ENCODE measurements at places on chromosomes 12 and 14.
A peak's percentile ranks its signal among the peaks of the same experiment; 100 is the strongest.

GRCh38 chr12:116552773-116553373 lies 6.3 kb upstream of the MAP1LC3B2 start:
- DNase-seq: no peak

GRCh38 chr12:111434049-111434448 lies 28.3 kb downstream of the SH2B3 start:
- DNase-seq: no peak

GRCh38 chr12:47834199-47834903 lies 14.6 kb upstream of the HDAC7 start:
- no peak for DNase-seq

GRCh38 chr12:111034886-111035577 lies 114.7 kb upstream of the MYL2 start:
- DNase-seq: no peak

GRCh38 chr14:76428611-76429010 lies 52.7 kb downstream of the ESRRB start:
- DNase-seq: no peak

DNA sequence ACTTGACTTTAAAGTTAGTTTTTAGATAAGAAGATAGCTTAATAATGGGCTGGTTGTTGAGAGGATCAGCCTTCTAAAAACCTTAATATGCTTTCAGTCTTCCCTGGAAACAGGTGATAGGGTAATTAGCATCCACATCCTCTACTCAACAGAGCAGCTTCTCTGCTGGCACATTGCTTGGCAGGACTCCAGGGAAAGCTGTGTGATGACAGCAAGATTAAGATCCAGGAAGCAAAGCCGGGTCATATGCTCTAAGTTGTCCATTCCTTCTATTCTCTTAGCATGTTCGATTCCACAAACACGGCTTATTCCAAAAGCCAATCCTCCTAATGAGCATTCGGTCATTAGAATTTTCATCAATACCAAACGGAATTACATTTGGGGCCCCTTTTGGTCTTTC lies 87.0 kb downstream of the HMGA2 start:
- DNase-seq: no peak

DNA sequence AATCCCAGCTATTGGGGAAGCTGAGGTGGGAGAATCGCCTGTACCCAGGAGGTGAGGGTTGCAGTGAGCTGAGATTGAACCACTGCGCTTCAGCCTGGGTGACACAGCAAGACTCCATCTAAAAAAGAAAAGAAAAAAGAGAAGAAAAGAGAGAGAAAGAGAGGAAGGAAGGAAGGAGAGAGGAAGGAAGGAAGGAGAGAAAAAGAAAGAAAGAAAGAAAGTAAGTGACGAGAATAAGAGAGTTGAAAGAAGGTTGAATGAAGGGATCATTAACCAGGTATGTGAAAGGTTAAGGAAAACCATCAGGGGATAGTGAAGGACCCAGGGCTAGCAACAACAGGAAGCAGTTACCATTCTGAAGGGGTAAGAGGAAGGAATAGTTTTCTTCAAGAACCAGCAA lies 4.2 kb upstream of the DTD2 start:
- no peak for DNase-seq

- DNase-seq: peak; percentile 27
These were observed 1.1 kb downstream of the GPHN start for GRCh38 chr14:66508846-66509621.

GRCh38 chr12:93225094-93225493 lies 152.6 kb upstream of the NUDT4 start:
- no peak for DNase-seq

- DNase-seq: no peak
These were observed 6.7 kb downstream of the GLTP start for GRCh38 chr12:109873653-109874052.

GRCh38 chr14:64841121-64841651 lies 38.5 kb downstream of the SPTB start:
- no peak for DNase-seq

GRCh38 chr14:51157012-51157411 lies 62.1 kb upstream of the TRIM9 start:
- DNase-seq: no peak

DNA sequence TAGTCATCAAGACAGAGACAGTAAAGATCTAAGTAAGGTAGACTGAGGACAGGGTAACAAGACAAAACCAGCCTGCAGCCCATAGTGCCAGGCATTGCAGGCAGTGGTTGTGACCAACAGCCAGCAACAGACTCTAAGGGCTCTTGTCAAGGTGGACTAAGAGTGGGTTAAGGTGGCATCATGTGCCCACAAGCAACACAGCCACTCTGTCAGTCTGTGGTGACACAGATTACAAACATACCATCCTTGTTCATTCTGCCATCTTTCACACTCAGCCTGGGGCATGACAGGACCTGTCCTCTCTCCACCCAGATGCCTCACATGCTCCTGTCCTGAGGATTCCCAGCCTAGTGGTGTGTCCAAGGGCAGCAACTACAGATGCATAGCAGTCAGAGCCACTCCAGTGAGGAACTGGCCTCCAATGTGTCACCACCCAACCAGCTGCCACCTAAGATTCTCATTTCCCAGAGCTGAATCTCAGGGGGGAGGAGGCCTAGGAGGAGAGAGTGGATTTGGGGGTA lies 28.3 kb downstream of the VDR start:
- no peak for DNase-seq

DNA sequence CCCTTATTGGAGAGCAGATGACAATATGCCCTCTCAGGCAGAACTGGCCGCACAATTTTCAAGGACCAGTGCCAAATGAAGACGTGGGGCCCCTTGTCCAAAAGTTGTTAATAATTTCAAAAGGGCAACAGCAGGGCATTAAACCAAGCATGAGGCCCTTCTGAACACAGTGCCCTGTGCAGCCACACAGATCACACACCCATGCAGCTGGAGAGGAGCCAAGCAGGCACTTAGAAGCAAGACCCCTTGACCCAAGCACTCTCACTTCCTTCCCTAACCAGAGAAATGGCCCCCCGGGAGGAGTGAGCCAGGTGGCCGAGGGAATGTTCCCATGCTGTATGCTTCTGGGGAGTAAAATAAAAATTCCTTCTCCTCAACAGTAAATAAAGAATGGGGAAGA lies 114.0 kb upstream of the TMPO start:
- no peak for DNase-seq

- DNase-seq: no peak
These were observed 57.6 kb downstream of the CCDC59 start for GRCh38 chr12:82300611-82301010.

DNA sequence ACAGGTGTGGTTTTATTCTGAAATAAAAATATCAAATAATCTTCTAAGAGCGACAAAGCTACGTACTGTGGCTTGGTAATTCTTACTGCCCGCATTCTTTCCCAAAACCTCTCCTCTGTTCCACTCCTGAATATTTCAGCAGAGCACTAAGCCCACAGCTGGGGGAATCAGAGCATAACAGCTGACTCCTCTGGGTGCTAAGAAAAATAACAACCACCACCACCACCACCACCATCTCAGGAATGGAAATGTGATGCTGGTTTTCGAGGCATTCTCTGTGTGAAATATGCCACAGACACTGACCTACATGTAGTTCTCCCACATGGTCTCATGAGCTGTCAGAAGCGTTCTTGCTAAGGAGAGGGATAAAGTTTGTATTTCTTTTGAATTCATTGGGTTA lies 183.7 kb downstream of the BMP4 start:
- DNase-seq: no peak

- no peak for DNase-seq
These were observed 506 bp upstream of the TBX5 start for GRCh38 chr12:114406316-114406983.

DNA sequence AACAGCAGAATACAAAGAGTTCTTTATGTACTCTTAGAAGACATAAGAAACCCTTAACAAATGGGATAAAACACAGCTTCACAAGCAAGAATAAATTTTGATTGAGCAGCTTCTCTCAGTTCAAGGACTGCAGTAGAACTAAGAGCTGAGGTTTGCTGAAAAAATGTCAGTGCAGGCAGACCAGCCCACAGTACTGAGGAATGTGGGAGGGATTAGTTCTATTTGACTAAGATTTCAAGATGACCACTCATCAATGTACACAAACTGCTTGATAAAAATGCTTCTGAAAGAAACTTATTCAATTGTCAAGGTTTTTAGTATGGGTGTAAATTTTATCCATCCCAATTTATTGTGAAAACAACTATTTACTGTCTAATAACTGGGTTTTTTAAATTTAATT lies 138.4 kb downstream of the SEC23A start:
- DNase-seq: no peak

DNA sequence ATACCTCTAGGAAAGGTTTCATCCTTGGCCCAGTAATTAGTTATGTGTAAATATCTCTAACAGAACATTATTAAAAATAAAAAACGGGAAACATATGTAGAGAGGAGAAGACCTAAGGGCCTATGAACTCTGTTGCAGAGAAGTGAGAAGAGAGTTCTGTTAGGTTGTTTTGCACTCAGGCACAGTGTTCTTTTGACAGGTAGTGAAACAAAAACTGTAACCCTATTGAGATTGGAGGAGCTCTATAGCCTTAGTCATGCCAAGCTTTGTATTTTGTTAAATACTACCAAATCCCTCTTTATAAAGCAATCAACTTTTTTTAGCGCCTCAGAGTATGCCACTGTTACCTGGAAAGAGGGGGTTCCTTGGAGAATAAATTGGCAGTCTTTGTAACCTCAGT lies 77.6 kb downstream of the CNTN1 start:
- no peak for DNase-seq

DNA sequence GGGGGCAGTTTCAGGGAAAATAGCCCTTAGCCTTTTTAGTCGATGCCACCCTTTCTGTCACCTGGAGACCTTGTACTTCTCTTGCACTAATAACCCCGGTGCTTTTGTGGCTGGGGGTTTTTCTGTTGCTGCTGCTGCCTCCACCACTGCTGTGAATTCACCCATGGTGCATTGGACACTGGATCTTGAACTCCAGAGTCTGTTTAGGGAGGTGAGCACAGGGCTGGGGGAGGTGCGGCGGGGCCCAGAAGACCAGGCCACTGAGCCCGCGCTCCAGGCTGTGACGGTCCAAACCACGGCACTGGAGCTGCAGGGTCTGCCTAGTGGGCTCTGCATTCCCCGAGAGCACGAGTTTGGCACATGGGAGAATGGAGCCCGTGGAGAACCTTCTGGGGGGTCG lies 100.6 kb downstream of the NINJ2 start:
- DNase-seq: no peak

- no peak for DNase-seq
These were observed 114.8 kb upstream of the FOXN3 start for GRCh38 chr14:89531661-89532335.

- no peak for DNase-seq
These were observed 81.6 kb upstream of the RERGL start for GRCh38 chr12:18171571-18171970.

GRCh38 chr12:110933326-110933974 lies 13.1 kb upstream of the MYL2 start:
- DNase-seq: no peak

DNA sequence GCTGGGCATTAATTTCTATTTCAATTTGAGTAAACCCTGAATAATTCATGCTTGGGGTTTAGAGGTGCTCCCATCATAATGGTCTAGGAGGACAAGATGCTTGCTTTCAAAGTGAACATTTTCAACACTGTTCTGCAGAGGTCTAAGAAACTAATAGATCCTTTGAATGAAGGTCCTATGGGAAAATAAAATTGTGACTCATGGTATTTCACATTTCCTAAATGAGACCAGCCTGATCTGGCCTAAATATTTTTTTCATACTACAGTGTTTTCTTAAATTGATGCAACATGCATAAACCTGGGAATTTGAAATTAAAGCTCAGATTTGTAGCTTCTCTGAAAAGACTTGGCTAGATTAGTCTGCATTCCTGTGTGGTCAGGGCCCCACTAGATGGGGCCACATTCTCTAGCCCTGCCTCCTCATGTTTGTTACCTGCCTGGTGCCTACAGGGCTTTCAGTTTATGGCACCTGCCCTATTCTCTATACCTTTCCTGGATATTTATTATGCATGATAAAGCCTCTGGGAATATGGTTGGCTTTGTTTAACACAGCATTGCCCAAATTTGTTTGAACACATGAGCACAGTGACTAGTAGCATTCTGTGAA lies 112.7 kb downstream of the METTL25 start:
- DNase-seq: no peak

DNA sequence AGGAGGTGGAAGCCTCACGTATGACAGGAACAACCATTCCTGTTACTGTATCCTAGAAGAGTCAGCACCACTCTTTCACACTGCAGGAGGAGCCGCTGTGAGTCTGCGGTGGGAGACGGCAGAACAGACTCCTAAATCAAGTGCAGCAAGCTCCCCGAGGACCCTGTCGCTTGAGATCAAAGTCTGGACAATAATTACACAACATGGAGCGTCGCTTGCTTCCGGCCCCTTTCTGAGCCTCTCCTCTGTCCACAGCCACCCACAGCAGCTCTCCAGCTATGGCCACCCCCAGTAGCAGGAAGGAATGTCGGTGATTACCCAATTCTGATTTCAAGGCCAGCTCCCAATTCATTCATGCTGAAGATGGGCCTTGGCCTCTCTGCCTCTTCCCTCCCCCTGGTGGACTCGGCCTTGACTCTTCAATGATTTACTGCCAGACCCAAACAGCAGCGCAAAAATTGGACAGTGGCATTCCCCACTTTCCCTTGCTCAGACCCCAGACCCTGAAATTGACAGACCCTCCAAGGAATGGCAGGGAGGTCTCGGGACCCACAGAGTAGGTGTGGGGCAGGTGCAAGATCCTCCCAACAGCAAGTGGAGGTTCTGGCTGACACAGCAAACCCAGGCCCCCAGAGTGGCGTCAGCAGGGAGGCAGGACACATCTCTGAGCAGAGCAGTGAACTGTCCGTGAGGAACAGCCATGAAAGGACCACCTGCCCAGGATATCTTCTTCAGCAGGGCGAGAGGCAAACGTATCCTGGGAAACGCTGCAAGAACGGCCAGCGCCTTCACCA lies 272.7 kb upstream of the DIO3 start:
- no peak for DNase-seq

DNA sequence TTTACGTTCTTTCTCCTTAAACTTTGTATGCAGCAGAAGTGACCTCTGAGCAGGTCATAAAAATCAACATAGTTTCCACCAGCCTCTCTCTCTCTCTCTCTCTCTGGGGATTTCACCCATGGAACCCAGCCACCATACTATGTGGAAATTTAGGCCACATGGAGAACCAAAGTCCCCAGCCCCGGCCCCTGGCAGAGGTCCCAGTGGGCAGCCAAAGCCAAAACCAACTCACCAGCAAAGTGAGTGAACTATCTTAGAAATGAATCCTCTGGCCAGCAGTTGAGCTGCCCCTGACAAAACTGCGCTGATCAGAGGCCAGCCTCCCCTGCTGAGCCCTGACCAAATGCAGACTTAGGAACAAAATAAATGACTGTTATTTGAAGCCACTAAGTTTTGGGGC lies 9.2 kb downstream of the DUSP6 start:
- DNase-seq: no peak

- DNase-seq: no peak
These were observed 26.2 kb upstream of the PPP4R3A start for GRCh38 chr14:91536327-91536726.

- no peak for DNase-seq
These were observed 3.2 kb upstream of the SYNE3 start for GRCh38 chr14:95519699-95520098.

GRCh38 chr12:30795410-30796312 lies 40.9 kb upstream of the CAPRIN2 start:
- DNase-seq: no peak

All from stimulated activated CD4-positive, alpha-beta T cell treated with anti-CD3 and anti-CD28 coated beads, TNF-alpha, amount 100 ng/mL, for 24 hours (primary cell).